ENCODE measurements at places on chromosomes 12 and 14.

- no peak for DNase-seq
Measured at GRCh38 chr14:55412676-55413075, 1.0 kb upstream of the ATG14 start.

DNA sequence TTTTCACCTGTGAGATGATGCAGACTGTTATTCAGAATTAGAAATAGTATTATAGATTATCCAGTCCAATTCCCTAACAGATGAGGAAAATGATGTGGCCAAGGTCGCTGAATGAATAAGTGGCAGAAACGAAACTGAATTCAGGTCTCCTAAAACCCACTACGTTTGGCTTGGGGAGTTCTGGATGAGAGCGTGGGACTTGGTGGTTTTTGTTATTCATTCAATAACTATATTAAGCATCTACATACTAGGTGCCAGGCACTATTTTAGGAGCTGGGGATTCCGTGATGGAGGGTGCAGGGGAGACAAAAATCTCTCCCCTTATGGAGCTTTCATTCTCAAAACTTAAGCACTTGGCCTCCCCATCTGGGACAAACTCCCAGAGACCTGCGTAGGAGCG is 813 bp upstream of the CCDC184 start:
- DNase-seq = no peak

DNA sequence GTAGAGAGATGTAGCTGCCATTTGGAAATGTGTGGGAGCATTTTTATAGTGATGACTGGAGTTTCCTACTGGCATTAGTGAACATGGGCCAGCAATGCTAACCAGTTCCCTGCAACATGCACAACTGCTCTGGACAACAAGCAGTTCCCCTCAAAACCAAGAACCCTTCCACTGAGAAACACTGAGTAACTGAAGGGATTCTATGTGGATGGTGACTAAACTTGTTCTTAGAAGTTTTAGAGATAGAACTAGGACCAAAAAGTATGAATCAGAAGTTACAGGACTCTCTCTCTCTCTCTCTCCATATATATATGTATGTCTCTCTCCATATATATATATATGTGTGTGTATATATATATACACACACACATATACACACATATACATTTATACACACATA is 7.9 kb downstream of the SERPINA10 start:
- DNase-seq = no peak

DNA sequence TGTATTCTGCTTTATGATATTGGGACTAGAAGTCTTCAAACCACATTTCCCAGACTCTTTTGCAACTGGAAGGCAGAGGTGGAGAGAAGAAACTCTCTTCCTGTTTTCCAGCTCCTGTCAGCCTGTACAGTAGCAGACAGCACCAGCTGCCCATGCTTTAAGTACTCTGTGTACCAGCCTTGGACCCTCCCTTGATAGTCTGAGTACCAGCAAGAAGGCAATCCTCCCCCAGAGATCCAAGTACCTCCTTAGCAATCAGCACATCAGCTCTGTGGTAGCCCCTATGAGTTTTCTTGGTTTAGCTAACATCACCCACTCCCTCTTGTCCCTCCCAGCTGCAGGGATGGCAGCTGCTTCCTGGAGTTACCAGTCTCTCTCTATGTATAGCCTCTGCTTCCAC is 56.3 kb downstream of the STXBP6 start:
- DNase-seq = no peak

DNA sequence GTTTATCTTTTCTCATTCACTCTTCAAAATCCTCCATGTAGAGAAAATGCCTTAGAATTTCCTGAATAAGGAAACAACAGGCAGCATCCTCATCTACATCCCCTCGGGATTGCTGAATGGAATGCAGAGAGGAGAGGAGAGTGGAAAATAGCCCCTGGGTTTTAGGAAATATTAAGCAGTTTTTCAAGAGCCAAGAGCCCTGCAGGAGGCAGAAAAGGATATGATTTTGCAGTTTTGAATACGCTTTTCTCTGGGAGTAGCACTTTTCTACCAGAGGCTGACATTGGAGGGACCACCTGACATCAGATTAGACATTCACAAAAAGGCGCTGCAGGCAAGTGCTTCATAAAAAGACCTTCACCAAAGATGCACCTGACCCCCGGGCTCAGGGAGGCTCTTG is 362.2 kb upstream of the SFSWAP start:
- DNase-seq = no peak

DNA sequence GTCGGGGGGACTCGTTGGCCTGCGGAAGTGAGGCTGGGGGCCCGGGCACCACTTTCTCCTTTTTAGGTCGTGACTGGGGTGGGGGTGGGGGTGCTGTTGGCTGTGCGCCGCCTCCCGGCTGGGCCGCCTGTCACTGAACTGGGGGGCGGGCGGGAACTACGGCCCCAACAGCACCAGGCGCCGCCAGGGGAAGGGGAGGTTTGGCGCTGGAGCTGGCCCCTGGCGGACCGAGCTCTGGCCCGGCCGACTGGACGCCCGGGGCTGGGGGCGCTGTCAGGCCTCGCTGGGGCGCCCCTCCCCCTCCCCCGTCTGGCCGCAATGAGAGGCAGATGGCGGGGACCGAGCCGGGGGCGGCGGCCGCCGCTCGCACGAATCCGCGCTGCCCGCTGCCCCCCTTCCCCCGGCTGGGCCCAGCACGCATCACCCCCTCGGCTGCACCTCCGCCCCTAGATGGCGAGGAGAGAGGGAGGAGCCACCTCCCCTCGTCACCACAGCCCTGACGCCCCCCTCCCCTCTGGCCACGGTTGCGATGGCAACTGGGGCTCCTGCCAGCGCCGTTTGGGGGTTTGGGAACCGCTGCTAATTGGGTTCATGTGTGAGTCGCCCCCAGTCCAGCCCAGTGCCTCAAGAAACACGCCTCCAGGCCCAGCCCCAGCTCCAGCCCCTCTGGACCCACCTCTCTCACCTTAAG is 723 bp downstream of the NFATC4 start:
- no peak for DNase-seq

GRCh38 chr12:14948672-14949071 is 10.3 kb upstream of the ERP27 start:
- DNase-seq = peak; percentile 17

DNA sequence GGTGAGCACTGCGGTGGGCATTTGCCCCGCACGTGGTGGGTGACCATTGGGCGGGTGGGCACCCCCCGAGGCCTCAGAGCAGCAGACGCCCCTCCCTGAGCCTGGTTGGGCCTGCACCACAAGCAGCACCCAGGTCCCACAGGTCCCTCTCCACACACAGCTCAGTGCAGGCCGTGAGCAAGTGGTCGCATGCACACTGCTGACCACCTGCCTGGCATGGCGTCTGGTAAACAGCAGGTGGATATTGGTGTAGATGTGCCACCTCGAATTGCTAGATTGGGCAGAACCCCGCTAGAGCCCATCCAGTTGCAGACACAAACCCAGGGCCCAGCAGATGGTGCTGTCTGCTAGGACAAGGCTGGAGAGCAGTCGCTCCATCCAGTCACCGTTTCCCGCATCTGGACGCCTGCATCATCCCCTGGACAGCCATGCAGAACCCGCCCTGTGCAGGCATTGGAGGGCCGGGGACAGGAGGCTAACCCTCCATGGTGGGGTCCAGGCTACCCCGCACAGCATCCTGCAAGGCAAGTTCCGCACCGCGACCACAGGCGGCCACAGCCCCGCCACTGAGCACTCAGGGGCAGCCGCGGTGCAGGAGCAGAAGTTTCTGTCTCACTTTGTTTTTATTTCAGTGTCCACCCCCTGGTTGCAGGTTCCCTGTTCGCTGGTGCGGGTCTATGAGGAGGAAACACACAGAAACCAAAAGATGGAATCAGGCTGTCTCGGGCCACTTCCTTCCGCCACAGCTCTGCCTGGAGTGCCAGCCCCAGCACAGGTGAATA is 45.6 kb upstream of the RIMBP2 start:
- peak; percentile 31 for DNase-seq

DNA sequence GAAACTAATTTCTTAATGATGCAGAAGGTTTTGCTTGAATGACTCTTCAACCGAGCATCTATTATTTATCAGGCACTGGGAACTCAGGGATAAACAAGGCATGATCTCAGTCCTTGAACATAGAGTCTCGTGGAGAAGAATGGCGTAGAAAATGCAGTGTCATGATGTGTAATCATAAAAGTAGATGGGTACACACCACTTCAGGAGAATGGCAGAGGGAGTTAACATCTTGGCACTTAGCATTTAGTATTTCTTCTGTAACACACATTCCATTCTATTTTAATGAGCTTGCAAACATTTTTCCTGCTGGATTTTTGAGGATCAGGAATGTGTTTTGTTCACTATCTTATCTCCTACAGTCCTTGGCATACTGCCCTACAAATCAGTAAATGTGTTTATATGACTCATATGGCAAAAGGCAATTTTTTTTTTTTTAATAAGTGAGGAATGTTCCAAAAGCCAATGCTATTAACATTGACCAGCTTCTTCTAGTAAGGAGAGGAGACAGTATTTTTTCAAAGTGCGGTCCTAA is 3.8 kb downstream of the TXNRD1 start:
- no peak for DNase-seq

DNA sequence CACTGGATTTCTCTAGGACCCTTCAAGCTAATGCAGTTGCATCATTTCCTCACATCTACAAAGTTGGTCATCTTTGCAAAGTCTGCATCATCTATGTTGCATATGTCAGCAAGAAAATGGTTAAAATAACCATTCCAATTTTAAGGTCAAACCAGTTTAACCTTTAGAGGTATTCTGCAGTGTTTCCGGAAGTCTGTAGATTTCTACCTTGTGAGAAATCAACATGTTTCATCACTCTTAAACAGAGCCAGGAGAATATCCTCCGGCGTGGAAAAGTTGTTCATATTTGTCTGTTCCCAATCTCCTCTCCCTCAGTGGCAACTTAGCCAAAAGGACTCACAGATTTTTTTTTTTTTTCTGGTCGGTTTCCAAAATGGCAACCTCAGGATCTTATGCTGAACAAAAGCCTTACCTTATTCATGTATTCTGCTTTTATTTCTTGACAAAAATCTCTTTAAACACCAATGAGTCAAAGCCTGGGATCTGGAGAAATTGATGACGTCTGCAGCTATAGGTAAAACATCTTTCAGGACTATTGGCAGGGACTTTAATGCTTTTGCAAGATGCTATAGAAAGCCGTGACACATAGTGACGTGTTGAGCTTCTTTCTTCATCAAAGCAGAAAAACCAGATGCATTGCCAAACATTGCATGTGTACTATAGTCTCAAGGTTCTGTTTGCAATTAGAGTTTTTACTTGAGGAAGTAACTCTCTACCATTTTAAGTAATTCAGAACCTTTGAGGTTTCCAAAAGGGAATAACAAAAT is 16.0 kb upstream of the CDK17 start:
- DNase-seq = no peak

DNA sequence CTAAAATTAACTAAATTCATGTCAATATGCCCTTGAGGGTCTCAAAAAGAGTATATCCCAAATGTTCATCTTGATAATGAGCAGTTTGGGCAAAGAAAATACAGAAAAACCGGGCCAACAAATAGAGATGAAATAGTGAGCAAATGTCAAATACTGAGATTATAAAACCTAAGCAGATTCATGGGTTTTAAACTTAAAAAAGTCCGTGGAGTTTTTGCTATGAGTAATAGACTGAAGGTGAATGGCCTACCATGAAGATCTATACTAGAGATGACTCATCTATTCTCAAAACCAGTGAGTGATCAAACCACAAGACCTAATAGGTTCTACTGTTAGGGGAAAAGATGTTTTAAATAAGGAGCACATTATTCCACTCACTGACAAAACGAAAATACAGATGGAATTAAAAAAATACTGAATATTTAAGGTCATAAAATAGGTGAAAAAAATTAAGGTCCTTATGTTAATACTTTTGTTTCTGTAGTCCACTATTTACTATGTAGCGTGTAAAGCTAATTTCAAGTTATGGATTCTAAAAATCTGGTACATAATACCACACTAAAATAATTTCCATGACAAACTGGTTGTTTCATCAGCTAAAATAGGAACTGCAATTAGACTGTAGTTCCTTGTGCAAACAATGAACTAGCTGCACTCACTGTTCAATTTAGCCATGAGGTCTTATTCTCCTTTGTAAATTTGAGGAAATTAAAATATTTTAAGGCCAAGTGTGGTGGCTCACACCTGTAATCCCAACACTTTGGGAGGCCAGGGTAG is 5.0 kb downstream of the HNRNPC start:
- DNase-seq = no peak

DNA sequence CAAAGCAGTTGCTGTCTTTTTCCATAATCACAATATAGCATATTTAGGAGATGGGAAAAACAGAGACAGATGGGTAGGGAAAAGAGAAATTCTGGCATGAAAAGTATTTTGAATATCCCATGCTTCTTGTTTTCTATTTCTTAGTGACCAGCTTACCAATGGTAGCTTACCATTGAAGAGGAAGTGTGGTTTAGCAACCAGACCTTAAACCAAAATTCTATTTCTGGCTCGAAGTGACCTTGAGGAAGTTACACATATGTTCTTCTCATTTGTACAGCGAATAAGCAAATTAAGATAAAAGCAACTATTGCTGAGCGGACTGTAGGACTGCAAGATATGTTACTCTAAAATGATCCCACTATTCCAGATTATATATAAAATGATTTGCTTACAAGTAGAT is 82.9 kb downstream of the FGD4 start:
- no peak for DNase-seq

GRCh38 chr14:99327458-99328250 is 55.7 kb upstream of the BCL11B start:
- no peak for DNase-seq

- no peak for DNase-seq
Measured at GRCh38 chr12:130482448-130482847, 144.8 kb downstream of the PIWIL1 start.

DNA sequence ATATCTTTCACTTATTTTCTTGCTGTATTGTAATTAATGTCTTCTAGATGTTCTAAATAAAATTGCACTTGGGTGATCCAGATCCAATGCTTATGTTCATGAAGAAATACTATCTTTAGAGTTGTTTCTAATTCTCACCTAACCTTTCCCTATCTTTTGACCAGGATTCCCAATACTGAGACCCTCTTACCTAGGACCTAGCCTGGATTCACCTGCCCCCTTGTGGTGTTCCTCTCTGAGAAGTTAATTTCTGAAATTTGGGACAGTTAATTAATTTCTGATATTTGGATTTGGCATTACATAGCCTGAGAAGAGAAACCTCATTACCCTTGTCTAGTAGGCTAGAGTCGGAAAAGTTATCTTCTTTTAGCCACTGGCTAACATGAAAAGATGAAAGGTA is 29.5 kb downstream of the FOXA1 start:
- DNase-seq = no peak

DNA sequence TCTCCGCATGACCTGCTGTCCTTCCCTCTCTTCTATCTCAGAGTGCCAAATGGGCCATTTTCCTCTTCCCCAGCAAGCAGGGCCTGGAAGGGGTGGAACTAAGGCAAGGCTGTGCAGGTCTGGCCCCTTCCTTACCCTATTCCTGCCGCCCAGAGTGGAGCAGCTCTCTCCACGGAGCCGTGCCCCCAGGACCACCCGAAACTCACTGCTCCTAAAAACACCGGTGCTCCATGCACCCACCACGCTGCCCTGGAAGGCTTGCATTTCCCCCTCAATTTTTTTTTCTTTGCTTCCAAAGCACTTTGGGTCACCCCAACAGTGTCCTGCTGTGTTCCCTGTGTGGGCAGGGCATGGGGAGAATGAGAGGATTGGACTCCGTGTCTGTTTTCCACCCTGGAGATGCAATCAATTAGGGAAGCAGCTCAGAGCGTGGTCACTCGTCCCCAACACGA is 48.5 kb upstream of the MEG3 start:
- DNase-seq = no peak
